ENCODE measurements at places on chromosomes 2 and 18.
A peak's percentile ranks its signal among the peaks of the same experiment; 100 is the strongest.

GRCh38 chr18:25517881-25518715 is 166.1 kb upstream of the ZNF521 start:
- no peak for DNase-seq

DNA sequence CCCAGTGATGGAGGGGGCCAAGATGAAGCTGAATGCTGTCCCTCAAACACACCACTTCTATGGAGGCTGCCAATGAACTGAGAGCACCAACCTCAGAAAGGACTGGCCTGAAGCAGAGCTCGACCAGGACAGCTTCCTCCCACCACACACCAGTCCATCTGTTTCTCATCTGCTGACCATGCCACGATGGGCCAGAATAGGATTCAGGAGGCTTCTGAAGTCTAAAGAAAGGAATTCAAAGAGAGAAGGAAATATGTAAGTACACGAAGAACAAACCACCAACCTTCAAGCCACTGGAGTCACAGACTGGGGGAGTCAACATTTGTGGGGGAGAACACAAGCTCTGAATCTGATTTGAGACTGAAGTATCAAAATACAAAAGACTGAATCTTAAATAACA is 157.6 kb upstream of the CCDC68 start:
- no peak for DNase-seq

DNA sequence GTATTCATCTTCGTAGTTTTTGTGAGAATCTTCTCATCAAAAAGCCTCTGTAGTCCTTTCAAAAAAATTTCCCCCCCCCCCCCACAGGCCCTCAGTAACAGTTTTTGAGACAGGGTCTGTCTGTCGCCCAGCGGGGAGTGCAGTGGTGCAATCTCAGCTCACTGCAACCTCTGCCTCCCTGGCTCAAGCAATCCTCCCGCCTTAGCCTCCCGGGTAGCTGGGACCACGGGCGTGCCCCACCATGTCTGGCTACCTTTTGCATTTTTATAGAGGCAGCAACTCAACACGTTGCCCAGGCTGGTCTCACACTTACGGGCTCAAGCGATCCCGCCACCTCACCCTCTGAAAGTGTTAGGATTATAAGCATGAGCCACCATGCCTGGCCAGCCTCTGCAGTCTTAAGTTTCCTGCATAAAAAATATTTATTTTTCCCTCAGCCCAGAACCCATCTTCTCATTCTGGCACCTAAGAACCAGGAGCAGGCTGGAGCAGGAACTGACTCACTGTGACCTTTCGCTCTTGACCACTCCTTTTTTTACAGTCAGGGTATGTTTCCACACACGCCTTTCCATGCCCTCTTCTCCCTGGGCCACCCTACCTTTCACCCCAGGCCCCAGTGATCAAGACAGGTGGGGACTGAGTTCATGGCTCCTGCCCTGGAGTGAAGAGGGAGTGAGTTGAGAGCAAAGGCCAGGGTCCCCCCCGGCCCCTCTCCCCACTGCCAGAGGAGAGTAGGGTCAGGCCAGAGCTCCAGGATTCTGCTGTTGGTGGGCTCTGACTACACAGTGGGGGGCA is 32.5 kb upstream of the NT5DC4 start:
- DNase-seq, result no peak

- DNase-seq, result no peak
Observed at GRCh38 chr2:85795331-85796045, 41.7 kb downstream of the ATOH8 start.

DNA sequence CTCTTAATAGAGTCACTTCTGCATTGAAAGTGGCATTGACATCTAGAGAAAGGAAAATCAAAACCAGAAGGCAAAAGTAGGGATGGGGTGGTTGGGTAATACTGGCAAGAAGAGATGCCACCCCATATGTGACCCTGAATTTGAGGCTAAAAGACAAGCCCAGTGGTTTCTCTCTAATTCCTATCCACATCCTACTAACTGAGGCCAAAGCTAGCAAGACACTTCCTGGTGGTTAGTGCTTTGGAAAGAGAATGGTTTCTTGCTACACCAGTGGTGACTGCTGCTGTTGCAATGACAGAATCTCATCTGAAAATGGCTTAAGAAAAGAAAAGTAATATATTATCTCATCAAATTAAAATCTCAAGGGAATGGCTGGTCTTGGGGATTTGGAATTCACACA is 640.6 kb downstream of the EPHA4 start:
- no peak for DNase-seq

DNA sequence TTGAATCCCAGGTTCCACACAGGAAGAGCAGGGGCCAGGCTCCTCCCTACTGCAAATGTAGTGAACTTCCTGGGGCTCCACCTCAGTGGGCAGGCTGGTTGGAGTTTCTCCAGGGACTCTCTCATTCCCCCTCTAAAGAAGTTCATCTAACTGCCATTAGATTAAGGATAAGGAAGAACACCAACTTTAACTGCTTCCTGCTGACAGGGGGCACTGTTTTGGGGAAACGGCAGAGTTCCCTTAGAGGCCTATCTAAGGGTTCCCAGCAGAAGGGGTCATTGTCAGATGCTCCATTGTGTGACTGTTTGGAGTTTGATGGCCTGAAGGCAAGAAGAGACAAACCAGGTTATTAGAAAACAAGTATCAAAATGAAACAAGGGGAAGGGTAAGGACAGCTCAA is 2159.7 kb upstream of the PIK3C3 start:
- DNase-seq, result no peak

DNA sequence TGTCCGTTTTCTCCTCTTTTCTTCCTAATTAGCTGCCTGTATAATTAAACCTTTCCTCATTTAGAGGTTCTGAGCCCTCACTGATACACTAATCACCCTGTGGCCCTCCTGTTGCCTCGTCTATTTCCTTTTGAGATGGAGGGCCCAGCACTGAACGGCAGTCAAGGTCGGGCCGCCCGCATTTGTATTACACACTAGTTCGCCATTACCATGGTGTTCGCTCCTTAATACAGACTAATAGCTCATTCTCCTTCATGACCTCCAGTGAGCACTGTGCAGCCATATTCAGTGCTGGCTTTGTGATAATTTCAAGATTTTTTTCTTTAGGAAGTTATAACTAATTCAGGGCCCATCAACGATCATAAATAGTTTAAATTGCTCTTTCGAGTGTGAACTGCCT is 64.1 kb downstream of the SLC4A3 start:
- DNase-seq, result no peak

- no peak for DNase-seq
Observed at GRCh38 chr2:161371869-161372268, 44.2 kb upstream of the TBR1 start.

DNA sequence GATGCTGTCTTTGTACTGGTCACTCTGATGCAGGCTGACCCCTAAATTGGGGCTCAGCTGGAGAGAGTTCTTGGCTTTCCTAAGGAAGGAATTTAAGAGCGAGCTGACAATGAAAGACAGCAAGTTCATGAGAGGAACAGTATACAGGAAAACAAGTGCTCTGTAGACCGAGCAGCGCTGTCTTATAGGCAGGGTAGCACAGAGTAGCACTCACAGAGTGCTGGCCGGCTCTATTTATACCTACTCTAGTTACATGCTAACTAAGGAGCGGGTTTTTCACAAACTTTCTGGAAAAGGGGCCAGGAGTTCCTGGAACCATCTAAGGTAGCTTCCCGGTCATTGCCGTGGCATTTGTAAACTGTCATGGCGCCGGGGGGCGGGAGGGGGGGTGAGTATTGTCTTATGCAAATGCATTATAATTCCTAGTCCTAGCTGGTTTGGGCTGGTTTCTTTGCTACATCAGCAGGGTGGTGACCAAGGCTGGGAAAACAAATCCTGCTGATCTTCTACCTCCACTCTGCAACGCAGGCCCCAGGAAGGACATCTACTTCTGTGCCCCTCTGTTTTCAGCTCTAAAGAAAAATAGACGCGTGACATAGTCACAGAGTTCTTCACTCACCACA is 31.6 kb upstream of the MAP3K20 start:
- DNase-seq, result no peak

DNA sequence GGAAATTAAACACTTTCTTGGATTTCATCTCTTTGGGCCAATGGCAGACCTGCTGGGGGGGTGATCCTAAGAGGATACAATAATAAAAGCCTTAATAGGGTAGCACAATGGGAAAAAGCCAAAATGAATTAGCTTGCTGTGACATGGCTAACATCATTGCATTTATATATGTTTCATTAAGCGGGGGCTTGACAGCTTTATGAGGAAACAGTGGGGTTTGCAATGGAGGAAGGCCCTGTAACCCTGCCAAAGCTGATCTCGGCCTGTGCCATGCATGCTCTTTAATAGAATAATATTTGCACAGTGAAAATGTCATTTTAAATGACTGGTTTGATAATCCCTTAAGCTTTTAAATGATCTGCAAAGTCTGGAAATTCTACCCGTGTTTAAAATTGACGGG is 291.5 kb downstream of the SLC4A3 start:
- no peak for DNase-seq

DNA sequence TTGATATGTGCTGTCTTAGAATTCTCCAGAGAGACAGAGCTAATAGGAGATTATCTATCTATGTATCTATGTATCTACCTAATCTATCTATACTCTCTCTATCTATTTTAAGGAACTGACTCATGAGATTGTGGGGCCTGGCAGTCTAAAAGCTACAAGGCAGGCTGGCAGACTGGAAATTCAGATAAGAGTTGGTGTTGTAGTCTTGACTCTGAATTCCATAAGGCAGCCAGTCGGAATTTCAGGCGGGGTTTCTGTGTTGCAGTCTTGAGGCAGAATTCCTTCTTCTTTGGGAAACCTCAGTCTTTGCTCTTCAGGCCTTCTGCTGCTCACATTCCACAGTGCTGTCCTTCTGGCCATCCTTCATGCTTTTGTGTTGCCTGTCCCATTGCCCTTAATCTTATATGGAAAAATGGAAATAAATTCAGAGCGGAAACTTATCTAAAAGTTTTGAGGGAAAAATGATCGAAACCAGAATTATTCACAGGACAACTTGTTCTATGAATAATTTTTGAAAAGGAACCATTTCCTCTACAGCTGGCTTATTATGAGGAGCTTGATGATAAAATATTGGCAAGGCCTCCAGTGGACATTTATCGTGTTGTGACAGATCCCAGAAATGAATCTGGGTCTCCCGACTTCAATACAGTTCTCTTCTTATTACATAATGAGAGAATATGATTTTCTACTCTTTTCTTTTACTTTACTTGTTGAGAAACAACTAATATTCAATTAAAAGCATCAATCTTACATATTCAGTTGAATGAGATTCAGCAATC is 10.8 kb downstream of the IL1RL1 start:
- no peak for DNase-seq

DNA sequence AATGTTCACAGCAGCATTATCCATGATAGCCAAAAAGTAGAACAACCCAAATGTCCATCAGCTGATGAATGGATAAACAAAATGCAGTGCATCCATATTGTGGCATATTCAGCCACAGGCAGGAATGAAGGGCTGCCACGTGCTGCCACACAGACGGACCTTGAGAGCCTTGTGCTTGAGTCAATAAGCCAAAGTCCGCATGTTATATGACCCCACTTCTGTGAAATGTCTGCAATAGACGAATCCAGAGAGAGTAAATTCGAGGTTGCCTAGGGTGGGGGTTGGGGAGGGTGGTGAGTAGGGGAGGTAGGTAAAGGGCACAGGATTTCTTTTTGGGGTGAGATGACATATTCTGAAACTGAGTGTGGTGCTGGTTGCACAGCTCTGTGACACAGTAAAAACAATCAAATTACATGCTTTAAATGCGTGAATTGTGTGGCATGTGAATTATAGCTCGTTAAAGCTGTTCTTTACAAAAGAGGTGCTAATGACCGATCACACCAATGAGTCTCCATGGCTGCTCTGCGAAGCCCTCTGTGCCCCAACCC is 38.9 kb upstream of the LDLRAD4 start:
- no peak for DNase-seq

GRCh38 chr2:217935901-217936684 is 66.7 kb downstream of the TNS1 start:
- DNase-seq, result peak; percentile 9

GRCh38 chr2:238967978-238968360 is 120.1 kb downstream of the TWIST2 start:
- DNase-seq, result no peak

GRCh38 chr2:239892441-239893235 is 132.5 kb downstream of the NDUFA10 start:
- no peak for DNase-seq

DNA sequence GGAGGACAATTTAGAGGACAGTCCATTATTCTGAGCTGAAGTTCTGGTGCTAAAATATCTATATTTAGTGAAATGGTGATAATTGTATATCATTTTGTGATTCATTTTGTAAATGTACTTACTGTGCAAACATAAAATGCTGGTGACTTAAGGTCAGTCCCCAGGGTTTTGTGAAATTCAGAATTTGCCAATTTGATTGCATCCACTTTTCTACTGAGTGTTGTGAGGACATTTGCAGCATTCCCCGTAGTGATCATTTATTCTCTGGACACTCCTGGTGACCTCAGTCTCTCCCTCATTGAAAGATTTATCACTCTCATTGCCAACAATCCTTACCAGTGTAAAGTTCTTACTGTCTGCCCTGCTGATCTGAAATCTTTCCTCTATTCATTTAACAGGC is 98.2 kb downstream of the SOCS6 start:
- no peak for DNase-seq

DNA sequence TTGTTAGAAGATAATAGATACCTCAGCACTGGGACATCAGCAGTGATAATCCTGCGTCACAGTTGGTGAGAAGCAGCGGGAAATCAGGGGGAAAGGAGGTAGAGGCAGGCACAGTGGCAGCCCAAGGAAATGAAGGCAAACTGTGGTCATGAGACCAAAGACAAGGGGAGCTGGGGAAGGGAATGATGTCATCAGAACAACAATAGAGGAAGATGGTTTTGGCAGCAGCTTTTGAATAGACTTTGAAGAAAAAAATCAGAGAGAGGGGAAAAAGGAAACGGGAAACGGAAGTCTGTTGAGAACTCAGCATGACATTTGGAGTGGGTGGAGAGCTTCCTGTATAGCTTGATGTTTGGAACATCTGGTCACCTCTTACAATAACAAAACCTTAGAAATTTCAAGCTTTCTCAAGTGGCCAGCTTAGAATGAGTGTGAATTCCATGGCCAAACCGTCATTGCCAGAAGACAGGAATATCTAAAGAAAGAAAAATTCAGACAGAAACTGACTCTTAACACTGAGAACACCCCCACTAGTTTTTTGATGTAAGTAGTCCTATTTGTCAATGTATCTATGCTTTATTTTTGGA is 18.4 kb upstream of the YES1 start:
- DNase-seq, result peak; percentile 31

- DNase-seq, result no peak
Observed at GRCh38 chr18:45828917-45829811, 3.7 kb downstream of the SIGLEC15 start.

DNA sequence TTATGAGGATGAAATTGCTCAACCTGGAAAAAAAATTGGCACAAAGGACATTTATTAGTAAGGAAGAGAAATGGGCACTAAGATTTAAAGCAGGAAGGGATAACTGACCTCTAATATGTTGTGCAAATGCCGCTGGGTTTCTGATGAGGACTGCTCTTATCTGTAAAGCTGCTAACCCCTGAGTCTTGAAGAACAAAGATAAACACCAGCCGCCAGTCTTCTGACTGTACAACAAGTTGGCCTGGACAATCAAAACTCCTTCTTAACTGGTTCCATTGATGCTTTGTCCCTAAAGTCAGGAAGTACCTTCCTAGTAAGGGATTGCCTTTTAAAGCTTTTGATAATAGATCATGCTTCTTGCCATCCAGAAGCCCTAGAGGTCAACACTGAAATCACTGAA is 301.8 kb downstream of the TRIB2 start:
- no peak for DNase-seq

Data from NCI-H82 (cell line).